Dermis blood vessel endothelial cell (primary cell): ENCODE measurements at places on chromosomes 12 and 14.

DNA sequence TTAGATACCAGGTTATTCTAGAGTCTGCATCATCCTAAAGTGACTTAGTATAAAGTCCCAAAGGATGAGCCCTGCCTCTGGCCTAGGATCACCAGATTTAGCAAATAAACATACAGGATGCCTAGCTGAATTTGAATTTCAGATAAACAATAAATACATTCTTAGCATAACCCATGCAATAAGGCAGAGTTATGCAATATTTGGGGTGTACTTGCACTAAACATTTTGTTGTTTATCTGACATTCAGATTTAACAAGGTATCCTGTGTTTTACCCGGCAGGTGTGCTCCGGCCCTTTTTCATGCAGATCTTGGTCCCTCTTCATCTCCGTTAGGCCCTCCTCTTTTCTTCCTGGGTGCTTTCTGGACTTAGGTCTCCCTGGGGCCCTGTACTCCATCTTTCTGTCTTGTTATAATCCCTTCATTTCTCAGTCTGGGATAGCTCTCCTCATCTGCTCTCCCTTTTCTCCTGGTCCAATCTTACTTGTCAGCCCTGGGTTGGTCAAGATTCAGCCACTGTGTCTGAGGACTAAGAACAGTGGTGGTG, 18.1 kb upstream of the SMOC1 start:
- no peak for DNase-seq

DNA sequence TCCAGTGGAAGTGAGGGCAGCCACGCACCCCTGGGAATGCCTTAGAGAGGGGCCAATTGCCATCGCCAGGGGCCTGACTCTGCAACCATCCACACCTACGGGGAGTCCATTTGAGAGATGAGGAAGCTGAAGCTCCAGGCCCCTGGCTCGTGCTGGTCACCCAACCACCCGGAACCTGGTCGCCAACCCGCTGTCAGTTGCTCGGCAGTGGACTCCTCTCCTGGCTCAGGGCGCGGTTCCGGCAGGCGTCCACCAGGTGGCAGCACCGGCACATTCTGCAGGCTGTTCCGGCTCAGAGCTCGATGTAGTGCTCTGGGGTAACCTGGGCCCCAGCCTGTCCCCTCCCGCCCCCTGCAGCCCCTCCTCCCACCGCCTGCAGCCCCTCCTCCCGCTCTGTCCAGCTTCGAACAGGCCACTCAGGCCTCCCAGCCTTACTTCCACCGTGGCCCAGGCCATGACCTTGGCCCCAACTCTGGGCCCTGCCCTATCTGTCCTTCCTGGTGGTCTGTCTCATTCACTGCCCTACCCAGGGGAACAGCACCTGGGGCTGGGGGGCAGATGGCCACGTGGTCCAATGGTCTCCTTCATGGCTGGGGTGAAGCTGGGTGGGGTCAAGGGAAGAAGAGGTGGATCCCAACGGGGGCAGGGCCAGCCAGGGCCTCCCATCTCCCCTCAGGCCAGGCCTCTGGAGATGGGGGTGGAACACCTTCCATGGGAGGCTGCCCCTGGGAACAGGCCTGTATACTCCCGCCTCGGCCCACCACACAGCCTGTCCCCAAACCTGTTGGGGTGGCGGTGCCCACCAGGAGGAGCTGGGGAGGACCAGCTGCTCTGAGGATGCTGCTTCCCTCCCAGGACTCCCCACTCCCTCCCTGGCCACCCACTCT, 15.7 kb downstream of the SIVA1 start:
- DNase-seq: peak; percentile 88

DNA sequence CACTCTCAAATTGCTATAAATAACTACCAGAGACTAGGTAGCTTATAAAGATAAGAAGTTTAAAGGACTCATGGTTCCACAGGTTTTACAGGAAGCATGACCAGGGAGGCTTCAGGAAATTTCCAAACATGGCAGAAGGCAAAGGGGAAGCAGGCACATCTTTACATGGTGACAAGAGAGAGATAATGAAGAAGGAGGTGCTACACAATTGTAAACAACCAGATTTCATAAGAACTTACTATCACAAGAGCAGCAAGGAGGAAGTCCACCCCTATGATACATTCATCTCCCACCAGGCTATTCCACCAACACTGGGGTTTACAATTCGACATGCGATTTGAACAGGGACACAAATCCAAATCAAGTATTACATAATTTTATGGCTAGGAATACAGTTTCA, 257.7 kb downstream of the BTG1 start:
- DNase-seq: no peak

DNA sequence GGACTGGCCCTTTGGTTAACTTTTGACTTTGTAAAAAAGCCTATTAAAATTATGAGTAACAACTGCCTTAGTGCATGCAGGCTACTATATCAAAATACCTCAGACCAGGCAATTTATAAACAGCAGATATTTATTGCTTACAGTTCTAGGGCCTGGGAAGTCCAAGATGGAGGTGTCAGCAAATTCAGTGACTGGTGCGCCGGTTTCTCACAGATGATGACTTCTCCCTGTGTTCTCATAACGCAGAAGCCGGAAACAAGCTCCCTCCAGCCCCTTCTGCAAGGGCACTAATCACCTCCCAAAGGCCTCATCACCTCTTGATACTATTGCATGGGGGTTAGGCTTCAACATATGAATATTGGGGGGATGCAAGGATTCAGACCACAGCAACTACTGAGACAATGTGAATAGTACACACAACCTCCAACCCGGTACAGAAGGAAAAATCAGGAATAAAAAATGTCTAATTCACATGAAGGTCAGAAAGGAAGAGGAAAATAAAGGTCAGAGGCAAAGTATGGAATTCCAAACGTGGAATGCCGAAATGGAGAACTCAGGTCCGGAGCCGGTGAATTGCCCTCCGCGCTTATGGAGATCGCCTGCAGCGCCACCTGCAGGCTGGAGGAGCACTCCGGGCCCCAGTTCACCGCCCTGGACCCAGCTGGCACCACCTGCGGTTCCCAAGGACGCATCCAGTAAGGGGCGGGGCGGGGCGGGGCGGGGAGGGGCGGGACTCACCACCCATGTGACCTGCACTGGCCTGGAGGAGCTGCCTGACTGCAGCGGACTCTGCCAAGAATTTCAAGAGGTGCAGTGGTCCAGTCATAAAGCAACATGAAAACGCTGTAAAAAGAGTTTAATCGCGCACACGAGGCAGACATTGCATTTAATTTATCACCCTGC, 203.4 kb downstream of the KIF26A start:
- DNase-seq: peak; percentile 78
